ENCODE measurements at places on chromosomes 5 and 9.

DNA sequence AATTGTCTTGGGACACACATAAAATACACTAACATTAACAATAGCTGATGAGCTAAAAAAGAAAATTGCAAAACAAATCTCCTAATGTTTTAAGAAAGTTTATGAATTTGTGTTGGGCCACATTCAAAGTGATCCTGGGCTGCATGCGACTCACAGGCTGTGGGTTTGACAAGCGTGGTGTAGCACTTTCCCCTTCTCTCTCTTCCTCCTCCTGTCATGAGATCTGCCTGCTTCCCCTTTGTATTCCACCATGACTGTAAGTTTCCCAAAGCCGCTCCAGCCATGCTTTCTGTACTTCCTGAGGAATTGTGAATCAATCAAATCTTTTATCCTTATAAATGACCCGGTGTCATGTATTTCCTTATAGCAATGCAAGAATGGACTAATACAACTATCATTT, 178.0 kb downstream of the TLR4 start:
- no peak for DNase-seq

- DNase-seq, result peak; percentile 43
These were observed 18.4 kb upstream of the F2RL2 start for GRCh38 chr5:76641514-76642120.

DNA sequence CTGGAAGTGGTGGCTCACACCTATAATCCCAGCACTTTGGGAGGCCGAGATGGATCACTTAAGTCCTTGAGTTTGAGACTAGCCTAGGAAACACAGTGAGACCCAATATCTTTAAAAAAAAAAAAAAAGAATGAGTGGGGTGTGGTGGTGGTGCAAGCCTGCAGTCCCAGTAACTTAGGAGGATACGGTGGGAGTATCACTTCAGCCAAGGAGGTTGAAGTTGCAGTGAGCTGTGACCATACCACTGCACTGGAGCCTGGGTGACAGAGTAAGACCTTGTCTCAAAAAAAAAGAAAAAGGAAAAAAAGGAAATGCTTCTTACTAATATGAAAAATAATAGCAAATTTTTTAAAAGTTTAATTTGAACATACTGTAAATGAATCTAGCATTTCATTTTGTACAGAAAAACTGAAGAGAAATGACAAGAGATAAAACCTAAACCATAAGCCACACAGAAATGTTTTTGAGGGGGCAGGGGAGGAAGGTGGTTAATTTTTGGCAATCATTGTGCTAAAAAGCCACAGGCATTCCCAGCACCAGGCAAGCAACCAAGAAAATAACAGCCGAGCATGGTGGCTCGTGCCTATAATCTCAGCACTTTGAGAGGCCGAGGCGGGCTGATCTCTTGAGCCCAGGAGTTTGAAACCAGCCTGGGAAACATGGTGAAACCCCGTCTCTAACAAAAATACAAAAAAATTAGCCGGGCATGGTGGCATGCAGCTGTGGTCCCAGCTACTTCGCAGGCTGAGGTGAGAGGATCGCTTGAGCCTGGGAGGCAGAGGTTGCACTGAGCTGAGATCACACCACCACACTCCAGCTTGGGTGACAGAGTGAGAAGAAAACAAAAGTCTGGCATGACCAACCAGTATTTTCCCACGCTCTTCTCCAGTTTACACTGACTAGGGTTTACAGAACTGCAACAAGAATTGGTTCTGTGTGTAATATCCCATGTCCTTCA, 114.5 kb upstream of the NR5A1 start:
- no peak for DNase-seq

DNA sequence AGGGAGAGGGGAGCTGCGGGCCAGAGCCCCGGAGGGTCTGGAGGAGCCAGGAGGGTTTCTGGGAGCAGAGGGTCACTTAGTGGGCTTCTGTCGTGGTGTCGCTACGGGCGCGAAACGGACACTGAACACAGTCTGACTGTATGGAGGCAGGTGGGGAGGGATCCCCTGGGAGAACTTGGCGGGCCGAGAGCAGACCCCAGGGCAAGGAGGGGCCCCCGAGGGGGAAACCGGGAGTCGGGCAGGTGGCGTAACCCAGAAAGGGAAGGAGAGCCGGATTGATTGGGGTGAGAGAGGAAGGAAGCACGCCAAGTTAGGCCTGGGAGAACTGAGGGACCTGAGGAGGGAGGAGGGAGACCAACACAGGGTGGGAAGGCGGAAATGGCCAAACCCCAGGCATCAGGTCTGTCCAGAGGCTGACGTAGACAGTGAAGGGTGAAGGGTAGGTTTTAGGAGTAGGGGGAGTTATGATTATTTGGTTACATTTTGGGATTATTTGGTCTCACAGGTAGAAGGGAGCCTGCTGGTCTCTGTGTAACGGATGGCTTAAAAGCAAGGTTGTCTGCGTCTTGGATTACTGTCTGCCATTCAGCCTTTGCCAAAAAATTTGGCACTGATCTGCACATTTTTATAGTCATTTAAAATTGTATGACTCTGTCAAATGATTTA, 3.3 kb upstream of the MSMP start:
- peak; percentile 30 for DNase-seq

GRCh38 chr5:158451203-158451992, 592.5 kb upstream of the CLINT1 start:
- DNase-seq, result no peak

DNA sequence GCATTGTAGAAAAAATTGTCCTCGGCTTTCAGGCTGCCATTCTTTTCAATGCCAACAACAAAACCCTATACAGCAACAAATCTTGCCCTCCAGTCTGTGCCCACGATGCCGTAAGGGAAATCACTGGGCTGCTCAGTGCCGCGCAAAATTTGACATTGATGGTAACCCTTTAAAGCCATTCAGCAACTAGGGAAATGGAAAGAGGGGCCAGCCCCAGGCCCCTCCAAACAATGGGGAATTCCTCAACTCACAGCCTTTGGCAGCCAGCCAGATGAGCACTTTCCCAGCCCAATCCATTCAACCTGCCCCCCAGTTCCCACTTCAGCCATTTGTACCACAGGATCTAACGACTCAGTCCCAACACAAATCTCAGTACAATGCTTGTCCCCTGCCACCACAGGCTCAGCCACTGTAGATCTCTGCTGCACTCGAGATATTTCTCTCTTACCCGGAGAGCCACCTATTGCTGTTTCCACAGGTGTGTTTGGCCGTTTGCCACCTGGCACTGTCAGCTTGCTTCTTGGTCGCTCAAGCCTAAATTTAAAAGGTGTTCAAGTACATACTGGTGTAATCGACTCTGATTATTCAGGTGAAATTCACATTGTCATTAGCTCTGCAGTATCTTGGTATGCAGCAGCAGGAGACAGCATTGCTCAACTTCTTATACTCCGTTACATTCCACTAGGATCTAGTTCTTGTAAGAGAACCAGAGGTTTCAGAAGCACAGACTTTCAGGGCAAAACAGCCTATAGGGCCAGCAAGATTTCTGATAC, 103.3 kb downstream of the SYK start:
- DNase-seq, result no peak

GRCh38 chr9:98445576-98445975, 190.1 kb upstream of the TBC1D2 start:
- DNase-seq, result no peak

GRCh38 chr9:100346836-100347235, 5.9 kb downstream of the TEX10 start:
- DNase-seq, result no peak

DNA sequence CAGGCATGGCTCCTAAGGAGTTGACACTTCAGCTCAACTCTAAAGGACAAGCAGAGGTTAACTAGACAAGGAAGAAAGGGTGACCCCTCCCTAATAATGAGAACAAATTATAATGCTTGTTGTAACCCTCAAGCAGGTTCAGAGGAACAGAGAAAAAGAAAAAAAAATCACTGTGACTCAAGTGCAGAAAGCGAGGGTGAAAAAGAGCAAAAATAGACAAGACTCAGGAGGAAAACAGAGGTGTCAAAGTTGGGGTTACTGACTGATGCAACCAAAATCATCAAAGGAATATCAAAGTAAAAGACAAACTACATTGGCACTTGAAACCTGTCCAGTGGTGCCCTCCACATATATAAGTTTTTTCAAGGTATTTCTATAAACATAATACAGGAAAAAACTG, 28.4 kb downstream of the FBXW11 start:
- no peak for DNase-seq

GRCh38 chr9:89009546-89009840, 18.2 kb downstream of the S1PR3 start:
- no peak for DNase-seq

DNA sequence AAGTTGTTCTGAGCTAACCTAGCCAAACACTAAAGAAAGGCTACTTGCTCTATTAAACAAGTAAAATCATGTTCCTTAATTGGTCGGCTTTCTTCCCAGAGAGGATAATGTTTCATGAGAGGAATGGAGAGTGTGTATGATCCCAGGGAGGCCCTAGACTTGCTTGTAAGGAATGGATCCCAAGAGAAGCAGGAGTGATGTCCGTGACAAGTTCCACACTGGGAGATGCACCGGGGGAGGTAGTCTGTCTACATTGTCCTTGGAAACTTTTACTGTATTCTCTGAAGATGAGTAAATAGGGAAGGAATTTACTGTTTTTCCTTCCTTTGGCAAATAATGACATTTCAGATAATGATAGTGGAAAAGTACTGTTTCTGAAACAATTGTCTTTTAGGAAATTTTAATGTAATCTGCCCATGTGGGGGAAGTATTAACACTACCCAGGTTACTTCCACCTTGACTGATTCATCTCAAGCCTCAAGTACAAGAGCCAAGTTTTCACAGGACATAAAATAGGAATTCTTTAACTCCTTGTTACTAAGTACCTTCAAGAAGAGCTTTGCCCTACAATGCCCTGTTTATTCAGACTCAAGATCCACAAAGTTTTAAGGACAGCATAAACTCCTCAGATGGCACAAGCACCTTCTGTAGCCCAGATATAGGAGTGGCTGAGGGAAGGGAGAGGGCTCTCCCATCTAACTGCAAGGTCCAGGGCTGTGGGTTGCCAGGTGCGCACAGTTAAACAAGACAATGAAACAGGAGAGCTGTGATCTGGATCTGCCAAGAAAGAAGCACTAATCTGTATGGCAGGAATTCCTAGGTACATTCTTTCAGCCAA, 152.1 kb downstream of the GNA14 start:
- DNase-seq, result no peak

Data from NT2/D1 (cell line).